Astrocyte of the cerebellum (primary cell): ENCODE measurements at places on chromosomes 1 and 21.

- DNase-seq: no peak
Observed at GRCh38 chr1:177772386-177772960, 197.4 kb downstream of the SEC16B start.

- no peak for DNase-seq
Observed at GRCh38 chr1:197042676-197043341, 24.3 kb downstream of the F13B start.

- DNase-seq: peak; percentile 52
Observed at GRCh38 chr1:108830119-108831008, 26.5 kb downstream of the AKNAD1 start.

DNA sequence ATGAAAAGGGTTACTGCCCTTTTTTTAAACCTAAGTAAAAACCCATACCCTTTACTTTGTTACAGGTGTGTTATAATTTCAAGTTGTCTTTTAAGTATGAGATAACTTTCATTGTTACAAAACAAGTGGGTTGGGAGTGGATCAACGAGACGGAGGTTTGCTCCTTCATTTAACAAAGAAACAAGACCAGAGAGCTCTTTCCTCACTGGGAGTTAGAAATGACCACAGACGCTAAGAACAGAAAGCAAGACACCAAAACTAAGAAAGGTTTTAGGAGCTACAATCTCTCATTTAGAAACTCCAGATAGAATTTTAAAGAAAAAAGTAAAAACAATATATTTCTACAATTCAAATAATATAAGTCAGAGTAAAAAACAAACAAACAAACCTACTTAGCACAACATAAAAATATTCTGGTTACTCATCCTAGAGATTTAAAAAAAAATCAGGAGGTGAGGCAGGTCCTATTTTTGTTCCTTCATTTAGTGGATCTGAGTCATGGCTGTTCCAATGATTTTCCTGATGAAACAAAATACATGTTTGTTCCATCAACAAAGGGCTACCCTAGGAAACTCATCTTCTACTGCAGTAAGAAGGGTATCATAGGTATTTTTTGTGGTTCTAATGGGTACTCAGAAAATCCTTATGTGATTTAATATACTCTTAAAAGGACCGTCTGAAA is 33.0 kb downstream of the APP start:
- DNase-seq: no peak

DNA sequence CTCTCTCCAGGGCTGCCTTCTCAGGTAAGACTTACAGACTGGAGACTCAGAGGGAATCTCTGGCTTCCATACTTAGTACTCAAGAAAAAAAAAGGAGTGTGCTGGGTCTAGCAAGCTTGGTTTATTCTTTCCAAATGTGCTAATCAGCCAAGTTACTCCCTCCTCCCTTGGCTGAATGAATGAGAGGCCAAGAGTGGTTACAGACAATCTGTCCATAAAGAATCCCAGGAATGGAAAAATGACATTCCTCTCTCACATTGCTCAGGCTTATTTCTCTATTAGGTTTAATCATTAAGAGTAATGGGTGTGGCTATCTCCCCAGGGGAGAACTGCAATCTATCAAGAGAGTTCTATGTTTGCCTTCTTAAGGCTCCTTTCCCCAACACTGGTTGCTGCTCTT is 547.3 kb upstream of the PLXNA2 start:
- no peak for DNase-seq

- no peak for DNase-seq
Observed at GRCh38 chr1:1112237-1112985, 3.5 kb downstream of the C1orf159 start.

DNA sequence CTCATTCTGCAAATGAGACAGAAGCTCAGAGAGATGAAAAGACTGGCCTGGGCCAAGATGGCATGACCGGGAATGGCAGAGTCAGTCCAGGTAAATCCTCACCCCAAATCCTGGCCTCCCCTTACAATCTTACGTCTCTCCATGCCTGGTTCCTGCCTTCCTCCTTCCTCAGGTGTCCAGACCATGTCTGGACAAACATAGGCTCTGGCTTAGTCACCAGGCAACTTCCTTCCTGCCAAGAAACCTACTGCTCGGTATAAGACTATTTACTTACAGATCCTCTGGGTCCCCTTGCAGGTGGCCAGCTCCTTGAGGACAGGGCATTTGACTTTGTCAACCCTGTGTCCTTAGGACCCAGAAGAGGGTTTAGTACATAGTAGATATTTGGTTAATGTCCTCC is 69.4 kb upstream of the ROR1 start:
- no peak for DNase-seq

- DNase-seq: no peak
Observed at GRCh38 chr1:81183051-81183450, 617.7 kb upstream of the ADGRL2 start.

DNA sequence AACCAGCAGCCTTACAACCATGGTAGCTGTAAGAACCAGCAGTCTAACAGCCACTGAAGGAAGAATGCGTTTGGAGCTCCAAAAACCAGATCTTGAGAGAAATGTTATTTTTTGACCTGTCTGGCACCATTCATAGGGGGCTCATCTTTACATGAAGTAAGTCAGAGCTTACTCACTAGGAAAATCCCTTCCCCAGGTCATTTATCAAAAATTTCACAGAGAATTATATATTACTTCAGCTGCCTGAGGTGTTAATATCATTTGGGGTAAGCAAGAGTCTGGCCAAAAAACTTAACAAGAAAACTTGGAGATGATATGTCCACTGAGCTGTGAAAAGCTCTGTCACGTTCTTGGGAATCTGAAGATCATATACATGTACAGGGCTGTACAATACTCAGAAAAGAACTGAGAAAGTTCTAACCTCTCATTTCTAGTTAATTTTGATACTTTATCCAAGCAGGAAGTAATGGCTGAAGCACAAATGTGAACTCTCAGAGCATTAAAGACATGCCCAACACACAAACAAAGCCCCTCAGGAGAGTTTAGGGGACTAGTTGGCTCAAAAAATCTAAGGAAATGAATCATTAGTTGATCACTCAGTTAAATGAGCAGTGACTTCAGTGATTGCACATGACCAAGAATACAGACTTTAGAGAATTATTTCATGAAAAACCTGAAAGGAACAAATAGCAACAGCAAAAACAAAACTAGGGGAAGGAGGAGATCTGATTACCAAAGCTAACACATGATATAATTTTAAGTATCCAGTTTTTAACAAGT is 681.1 kb downstream of the LTN1 start:
- DNase-seq: no peak

DNA sequence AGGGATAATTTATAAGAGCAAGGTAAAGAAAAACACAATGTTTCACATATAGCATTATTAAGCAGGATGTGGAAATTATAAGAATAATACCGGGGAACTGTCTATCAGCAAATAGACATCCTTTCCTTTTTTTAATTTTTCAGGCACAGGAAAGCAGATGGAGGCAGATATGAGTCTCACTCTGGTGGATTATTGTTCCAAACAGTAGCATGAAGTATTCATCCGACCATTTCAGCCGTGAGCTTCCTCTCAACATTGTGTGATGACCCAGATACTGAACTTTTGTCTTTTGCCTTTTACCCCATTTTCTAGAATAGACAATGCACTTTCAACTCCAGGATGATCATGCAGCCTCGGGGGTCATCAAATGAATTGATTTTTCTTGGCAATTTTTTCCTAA is 599.8 kb downstream of the ADGRL2 start:
- DNase-seq: no peak

- no peak for DNase-seq
Observed at GRCh38 chr1:185694081-185694480, 40.1 kb upstream of the HMCN1 start.

DNA sequence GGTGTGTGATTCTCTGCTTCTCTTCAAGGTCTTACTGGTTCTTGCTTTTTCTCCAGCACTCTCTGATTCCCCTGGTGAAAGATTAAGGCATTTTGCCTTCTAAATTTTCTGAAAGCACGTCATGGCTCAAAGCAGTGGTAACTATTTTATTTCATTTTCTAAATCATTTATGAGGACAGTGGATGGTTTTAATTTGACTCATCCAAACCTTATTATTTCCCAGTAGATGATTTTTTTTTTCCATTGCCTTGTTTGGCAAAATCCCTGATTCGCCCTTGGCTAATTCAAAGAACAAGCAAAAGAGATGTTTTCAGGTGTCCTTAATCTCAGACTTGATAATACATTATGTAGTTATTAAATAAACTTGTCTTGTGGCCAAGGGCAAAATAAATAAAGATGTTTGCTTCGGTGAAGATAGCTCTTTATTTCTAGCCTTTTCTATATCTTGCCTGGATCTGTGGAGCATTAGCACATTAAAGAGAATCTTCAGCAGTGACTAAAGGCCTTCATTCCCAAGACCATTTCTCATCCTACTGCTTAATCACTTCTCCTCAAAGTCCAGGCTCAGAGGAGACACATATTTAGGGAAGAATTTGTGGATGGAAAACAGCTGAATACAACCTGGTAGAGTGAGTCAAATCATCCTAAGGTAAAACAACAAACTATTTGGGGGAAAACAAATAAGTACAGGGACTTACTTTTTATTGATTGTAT is 359.8 kb downstream of the DUSP10 start:
- no peak for DNase-seq

DNA sequence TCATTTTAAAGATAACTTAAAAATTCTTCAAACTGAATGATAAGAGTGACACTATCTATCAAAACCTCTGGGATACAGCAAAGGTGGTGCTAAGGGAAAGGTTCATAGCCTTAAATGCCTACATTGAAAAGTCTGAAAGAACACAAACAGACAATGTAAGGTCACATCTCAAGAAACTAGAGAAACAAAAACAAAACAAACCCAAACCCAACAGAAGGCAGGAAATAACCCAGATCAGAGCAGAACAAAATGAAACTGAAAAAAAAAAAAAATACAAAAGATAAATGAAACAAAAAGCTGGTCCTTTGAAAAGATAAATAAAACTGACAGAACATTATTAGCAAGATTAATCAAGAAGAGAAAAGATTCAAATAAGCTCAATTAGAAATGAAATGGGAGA is 6.8 kb downstream of the ODF2L start:
- no peak for DNase-seq

- DNase-seq: no peak
Observed at GRCh38 chr1:160211046-160211790, 6.0 kb downstream of the PEA15 start.

DNA sequence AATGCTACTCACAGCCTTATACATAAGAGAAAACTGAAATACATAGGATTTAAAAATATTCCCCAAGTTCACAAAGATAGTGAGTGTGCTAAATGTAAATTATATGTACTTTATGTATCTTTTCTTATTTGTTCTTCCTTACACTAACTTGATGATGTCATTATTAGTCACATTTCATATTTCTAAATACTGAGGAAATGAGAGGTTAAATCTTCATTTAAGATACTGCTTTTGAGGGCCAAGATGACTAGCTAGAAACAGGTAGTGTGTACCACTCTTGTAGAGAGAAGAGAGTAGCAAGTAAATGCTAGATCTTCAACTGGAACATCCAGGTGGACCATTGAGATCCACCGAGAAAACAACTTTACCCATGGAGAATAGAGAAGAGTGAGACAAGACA is 29.8 kb downstream of the PYHIN1 start:
- DNase-seq: no peak

DNA sequence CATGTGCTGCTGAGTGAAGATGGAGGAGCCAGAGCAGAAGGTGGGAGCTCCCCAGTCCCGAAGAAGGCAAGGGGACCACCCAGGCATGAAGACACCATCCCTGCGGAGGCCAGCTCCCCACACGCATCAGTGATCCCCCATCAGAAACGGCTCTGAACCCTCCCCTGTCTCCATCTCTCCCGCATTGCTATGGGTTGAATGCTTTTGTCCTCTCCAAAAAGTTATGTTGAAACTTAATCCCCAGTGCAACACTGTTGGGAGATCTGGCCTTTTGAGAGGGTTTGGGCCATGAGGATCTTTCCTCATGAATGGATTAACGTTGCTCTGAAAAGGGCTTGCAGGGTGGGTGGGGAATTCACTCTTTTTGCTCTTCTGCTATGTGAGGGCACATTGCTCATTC is 147.6 kb downstream of the AJAP1 start:
- DNase-seq: no peak

DNA sequence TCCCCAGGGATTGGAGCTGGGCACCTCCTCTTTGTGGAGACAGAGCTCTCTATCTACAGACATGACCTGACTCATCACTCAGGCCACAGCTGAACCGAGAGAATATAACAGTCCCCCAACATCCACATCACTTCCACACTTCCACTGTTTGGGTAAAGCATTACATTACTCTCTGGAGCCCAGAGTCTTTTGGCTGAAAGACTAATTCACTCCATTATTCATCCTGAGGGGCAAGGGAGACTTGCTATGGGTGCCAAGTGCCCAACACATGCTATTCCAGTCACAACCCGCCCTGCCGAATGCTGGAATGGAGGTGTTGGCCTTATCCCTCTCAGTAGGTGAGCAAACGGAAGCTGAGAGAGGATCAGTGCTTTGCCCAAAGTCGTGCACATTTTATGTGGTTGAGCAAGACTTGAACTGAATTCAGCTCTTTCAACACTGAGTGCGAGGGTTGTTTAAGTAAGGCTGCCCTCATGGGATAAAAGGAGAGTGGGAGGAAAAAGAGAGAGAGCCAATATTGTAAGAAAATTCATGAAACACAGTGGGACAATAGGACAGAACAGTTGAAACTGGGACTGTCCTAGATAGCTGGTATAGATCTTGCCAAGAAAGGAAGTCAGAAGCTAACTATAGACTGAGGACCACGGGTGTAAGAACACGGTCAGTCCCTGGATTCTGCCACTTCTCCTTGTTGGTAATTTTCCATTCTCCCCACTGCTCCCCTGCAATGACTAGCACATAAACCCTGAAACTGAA is 13.5 kb upstream of the CHI3L1 start:
- no peak for DNase-seq

- no peak for DNase-seq
Observed at GRCh38 chr1:236206548-236206947, 64.2 kb downstream of the GPR137B start.

DNA sequence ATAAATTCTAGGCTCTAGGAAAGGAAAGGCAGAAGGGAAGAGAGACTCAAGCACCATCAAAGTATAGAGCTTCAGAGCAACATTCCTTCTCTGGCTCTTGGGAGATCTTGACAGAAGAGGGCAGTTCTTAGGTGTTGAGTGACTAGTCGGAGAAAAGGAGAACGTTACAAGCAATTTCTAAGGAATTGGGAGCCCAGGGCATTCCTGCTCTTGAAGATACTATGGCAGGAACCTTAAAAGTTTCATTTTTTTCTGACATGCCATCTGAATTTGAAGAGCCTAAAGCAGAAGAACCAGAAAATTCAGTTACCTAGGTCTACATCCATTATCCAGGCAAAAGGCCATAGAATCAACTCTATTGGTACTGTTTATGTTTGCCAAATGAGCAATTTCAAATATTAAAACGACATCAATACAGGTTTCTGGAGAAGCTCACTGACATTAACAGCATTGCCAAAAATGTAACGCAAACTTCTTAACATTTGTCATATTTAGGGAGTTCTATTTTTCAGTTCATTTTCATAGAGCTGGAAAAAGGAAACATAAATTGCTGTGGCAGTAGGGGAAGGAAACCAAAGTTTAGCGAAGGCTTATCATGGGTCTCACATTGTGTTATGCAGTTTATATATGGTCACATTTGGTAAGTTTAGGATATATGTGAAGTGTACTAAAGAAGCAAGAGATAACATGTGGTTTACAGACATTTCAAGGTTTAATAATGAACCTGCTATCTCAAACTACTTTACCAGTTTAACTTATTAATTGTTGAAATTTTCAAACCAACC is 210.1 kb upstream of the NRIP1 start:
- no peak for DNase-seq
